ENCODE measurements at places on chromosomes 5 and 9.
A peak's percentile ranks its signal among the peaks of the same experiment; 100 is the strongest.

- no peak for DNase-seq
Measured at GRCh38 chr5:9340085-9340484, 205.8 kb downstream of the SEMA5A start.

DNA sequence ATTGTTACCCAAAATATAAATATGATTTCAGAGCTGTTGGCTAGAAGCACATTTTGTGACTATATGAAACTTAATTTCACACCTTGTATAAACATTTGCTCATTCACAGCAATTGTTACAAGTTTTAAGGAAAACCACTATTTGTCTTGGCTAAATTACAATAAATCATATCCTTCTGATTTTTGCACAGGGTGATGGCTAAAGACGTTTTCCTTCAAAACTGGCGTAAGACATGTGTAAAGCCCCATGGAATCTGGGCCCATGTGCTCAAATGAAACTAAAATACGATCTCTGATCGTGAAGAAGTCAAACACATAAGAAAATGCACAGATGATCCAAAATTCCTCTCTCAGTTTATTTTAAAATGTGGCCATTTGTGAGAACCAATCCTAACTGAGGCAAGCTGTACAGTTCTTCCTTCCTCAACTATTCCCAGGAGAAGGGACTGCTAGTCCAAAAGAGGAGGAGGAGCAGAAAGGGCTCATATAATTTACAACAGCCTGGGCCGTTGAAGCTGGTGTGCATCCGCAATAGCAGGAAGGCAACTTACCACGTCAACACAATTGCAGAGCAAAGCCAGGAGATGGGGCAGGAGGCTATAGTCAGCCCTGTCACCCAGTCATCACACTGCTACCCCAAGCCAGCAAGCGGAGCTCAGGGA is 98.4 kb downstream of the MED27 start:
- no peak for DNase-seq

DNA sequence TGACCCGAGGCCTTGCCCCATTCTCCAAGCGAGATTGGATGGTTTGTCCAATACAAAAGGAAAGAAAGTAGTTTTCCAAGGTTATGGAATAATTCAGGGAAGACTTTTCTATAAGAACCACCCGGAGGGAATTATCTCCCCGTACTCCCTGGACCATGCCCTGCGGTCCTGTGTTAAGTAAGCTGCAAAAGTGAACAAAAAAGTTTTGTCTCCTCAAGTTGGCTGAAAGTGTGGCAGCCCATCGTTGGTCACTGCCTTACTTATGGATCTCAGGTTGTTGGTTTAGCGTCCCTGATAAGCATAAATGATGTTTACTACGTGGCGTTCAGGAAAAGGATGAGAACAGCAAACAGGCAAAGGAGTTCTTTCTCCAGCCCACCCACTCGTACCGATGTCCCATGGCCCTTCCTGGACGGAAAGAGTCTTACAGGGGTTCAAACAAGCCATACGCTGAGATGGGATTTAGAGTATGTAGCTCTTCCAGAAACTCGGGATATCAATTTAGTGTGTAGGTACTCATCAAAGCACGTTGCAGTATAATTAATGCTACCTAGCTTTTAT is 413 bp upstream of the AUH start:
- DNase-seq: peak; percentile 12

DNA sequence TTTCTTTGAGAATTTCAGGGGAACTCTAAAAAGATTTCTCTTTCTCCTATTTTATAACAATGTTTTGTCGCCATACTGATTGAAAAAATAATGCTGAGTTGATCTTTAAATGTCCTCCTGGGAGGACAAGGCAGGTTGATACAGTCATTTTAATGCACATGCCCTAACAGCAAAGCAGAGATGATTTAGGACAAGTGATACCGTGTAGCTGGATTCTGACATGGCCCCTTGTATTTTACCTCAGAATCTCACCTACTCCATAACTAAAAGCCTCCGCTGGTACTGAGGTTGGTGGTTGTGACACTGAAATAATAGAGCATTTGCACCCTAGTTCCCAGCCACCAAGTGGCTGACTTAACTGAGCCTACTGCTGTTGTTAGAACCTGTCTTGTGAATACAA is 811 bp upstream of the LRRTM2 start:
- DNase-seq: no peak

GRCh38 chr9:121610638-121610953 is 40.8 kb upstream of the DAB2IP start:
- no peak for DNase-seq

- DNase-seq: no peak
Measured at GRCh38 chr5:124546643-124547042, 199.8 kb downstream of the ZNF608 start.

DNA sequence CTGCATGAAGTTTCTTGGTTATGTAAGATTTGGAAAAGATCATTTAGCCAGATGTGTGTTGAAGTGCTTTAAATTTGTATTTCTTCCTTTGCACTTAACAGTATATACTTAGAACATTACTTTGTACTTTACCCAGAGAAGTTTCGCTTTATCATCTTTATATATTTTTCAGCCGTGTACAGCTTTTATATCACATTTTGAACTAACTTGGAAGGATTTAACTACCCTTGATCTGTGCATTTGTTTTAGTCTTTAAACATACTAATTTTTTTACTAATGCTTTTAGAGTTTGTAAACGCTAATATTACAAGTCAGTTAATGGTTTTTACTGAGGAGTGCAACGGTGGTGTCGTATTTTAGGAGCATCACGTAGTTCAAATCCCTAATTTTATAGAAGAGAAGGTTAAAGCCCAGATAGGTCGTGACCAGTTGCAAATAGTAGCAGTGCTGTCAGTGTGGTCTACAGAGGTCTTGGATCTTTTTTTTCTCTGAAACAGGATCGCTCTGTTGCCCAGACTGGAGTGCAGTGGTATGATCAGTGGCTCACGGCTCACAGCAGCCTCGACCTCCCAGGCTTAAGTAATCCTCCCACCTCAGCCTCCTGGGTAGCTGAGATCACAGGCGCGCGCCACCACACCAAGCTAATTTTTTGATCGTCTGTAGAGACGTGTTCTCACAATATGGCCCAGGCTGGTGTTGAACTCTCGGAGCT is 2.0 kb downstream of the MATR3 start:
- DNase-seq: no peak

GRCh38 chr9:90600029-90600428 is 42.6 kb downstream of the DIRAS2 start:
- peak; percentile 8 for DNase-seq

- peak; percentile 10 for DNase-seq
Measured at GRCh38 chr5:3509290-3509689, 86.3 kb upstream of the IRX1 start.

- no peak for DNase-seq
Measured at GRCh38 chr9:19188771-19189170, 41.7 kb upstream of the DENND4C start.

DNA sequence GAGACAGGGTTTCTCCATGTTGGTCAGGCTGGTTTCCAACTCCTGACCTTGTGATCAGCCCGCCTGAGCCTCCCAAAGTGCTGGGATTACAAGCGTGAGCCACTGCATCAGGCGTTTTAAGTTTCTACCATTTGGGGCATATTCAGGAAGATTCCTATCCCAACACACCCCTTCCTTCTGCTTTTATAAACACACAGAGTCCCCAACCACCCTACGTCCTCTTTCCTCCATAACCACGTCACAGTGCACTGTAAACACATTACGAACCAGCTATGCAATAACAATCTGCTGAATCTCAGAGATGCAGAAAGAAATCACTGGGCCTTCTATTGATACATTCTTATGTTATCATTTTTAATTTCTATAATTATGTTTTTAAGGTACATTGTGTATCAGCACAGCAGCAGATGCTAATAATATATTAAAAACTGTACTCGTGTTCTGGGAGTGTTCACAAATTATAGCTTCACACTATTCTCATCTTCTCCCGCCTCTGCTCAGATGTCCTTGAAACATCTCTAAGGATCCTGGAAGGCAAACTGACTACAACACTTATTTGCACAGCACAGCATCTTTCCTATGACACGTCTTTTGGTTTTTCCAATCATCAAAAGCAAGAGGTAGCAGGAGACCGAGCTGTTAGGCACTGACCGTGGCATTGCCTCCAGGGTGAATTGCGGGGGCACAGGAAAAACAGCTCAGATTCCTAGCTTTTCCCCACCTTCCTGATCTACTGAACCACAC is 60.2 kb downstream of the KCNIP1 start:
- no peak for DNase-seq

DNA sequence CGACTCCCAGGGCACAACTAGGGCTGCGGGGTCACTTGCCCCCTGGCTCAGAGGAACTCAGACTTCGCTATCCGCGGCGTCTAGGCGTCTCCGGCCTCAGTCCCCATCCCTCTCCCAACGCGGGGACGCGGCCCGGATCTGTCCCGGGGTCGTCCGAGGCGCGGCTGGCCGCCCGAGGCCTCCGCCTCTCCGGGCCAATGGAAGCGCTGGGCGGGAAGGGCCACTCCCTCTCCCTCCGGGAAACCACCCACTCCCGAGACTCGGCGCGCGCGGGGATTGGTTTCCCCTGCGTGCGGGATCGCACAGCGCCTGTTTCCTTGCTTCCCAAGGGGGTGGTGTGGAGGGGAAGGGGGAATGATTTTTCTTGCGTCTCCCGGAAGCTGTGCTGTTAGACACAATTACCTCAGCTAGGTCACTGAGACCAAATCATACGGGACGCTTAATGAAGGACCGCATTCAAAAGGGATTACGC is 38.3 kb downstream of the NR2F1 start:
- peak; percentile 58 for DNase-seq

DNA sequence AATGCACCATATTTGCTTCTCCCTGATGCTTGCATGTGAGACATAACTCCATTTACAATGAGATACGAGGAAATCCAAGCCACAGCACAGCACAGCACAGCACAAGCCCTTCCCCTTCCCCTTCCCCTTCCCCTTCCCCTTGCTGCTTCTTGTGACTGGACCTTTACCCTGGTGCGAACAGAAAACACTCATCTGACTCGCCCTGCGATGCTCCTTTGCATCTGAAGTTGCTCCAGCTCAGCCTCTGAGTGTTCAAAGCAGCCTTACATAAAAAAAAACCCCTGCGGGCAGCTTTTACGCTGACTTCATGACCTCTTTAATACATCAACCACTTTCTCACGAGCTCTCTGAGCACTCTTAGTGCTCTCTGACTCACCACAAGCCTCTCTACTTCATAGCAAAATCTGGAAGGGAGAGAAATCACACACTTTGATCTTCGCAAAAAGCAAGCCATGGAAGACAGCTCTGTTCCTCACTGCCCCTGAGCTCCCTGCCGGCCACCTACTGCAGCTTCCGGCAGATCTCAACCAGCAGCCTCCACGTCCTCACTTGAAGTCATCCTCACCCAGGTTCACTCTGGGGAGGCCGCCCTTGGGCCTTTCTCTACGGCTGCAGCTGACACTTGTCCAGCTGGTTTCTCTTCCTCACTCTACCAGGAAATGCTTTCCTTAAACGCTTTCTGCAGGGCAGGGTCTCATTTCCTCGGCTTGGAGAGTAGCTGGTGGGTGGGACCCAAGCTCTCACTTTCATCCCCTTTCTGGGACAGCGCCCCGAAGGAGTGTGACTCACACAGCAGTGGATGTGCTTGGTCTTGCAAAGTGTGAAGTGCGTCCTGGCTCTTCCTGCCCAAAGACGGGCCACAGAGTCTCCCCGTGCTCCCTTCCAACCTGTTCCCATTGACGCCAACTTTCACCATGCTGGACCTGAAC is 5.3 kb downstream of the SLC34A1 start:
- DNase-seq: no peak

DNA sequence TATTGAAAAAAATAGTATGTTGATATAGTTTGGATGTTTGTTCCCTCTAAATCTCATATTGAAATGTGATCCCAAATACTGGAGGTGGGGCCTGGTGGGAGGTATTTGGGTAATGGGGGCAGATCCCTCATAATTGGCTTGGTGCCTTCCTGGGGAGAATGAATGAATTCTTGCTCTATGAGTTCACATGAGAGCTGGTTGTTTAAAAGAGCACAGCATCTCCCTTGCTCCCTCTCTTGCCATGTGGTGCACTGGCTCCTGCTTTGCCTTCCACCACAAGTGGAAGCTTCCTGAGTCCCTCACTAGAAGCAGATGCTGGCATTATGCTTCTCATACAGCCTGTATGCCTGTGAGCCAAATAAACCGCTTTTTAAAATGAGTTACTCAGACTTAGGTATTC is 154.8 kb downstream of the ADAMTS6 start:
- no peak for DNase-seq

GRCh38 chr9:121768416-121769015 is 117.1 kb downstream of the DAB2IP start:
- no peak for DNase-seq

DNA sequence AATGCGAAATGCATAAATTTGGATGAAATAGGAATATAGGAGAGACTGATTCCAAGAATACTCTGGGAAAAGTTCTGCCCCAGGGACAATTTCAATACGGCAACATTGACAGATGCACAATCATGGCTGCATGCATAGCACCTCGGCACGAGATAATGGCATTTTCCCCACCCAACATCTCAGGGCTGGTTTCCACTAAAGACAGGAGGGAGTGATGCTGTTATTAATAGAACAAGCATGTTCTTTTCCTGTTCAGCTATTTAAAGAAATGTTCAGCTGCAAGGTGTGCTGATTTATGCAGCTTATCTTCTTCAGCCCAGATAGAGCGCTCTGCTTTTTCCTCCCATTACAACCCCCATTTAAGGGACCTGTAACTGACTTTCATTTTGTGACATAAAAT is 740.2 kb downstream of the TLR4 start:
- no peak for DNase-seq

DNA sequence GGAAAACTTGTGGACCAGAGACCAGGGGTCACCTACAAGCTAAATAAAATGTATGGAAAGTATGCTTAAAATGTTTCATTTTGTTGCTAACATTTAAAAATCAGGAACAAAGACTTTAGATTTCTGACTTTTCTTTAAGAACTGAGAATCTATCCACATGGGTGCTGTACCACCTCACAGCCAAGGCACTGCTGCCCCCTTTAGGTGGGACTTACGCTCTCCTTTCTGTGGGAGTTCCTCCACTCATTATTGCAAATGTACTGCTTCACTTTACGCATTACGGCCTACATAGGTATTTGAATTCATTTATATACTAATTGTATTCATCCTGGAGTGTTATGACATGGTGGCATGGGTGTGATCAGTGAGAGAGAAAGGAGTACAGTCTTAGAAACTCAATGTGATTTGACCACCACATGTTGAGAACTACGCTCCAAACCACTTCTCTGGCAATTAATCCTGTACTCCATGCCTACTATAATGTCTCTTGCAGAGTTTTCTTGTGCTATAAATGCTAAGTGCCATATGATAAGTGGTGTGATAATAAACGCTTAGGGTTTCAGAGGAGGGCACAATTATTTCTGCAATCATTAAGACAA is 24.7 kb upstream of the CETN3 start:
- DNase-seq: peak; percentile 47

All from HEK293T (cell line).